Fibroblast of skin of scalp (primary cell): ENCODE measurements at places on chromosomes 12 and 14.
A peak's percentile ranks its signal among the peaks of the same experiment; 100 is the strongest.

DNA sequence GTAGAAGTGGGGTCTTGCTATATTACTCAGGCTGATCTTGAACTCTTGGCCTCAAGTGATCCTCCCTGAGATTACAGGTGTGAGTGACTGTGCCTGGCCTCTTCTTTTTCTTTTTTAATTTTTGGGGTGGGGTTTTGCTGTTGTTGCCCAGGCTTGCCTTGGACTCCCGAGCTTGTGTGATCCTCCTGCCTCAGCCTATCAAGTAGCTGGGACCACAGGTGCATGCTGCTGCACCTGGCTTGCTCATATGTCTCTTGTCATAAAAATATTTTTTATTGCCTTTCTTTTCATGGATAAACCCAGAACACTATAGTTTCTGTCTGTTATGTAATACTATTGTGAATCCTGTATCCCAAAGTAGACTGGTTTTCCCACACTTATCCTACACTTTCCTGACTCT lies 26.0 kb downstream of the SCYL2 start:
- no peak for DNase-seq

- peak; percentile 33 for DNase-seq
Measured at GRCh38 chr12:25014961-25015360, 66.1 kb upstream of the BCAT1 start.

DNA sequence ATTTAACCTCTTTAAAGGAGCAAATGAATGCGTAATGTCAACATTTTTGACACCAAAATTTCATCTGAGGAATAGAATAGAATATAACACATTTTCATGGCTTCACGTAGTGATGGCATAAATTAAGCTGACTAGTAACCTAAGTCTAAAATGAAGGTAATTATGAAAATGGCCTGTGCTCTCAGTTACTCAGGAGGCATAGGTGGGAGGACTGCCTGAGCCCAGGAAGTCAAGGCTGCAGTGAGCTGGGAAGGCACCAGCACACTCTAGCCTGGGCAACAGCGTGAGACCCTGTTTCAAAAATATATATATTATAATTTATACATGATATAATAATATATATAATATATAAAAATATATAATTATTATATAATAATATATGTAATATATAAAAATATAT lies 383.2 kb upstream of the ATP2B1 start:
- no peak for DNase-seq

DNA sequence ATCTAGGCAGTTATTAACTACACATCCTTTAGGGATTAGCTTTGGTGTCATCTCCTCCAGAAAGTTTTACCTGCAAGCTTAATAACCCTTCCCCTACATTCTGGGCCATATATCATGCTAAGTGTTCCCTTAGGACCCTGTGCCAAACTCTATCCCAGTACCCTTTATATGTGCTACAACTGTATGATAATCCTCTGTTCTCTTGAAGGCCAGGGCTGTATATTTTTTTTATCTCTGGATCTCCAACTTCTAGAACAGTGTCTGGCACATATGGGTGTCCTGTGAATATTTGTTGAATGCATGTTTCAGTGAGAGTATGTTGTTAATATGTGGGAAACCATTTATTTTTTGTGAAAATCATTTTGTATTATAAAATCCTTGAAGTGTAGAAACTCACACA lies 106.7 kb downstream of the PPM1A start:
- DNase-seq: no peak

DNA sequence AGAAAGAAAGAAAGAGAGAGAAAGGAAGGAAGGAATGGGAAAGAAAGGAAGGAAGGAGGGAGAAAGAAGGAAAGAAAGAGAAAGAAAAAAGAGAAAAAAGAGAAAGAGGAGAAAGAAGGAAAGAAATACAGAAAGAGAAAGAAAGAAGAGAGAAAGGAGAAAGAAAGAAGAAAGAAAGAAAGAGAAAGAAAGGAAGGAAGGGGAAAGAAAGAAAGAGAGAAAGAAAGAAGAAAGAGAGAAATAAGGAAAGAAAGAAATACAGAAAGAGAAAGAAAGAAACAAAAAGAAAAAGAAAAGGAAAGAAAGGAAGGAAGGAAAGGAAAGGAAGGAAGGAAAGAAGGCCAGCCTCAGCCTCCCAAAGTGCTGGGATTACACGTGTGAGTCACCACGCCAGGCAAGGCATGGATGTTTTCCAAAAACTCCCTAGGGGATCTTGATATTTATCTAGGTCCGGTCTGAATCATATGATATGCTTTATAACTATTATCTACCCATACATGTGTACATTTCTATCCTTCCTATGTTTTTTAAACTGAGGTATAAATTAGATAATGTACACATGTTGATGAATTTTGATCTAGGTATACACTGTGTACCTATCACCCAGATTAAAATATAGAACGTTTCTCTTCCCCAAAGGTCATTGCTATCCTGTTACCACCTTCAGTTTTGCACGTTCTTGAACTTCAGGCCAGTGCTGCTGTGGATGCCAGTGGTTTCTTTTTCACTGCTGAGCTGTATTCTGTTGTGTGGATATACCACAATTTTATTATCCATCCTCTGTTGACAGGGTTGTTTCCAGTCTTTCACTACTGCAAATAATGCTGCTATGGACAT lies 177.9 kb downstream of the RBM19 start:
- peak; percentile 81 for DNase-seq

GRCh38 chr12:114888928-114889584 lies 205.1 kb upstream of the TBX3 start:
- DNase-seq: no peak
